ENCODE measurements at places on chromosomes 13 and 19.

GRCh38 chr19:13058951-13059660, 43.6 kb downstream of the LYL1 start:
- DNase-seq = no peak

- DNase-seq = no peak
These were observed 47.2 kb downstream of the MYH14 start for GRCh38 chr19:50250450-50251136.

DNA sequence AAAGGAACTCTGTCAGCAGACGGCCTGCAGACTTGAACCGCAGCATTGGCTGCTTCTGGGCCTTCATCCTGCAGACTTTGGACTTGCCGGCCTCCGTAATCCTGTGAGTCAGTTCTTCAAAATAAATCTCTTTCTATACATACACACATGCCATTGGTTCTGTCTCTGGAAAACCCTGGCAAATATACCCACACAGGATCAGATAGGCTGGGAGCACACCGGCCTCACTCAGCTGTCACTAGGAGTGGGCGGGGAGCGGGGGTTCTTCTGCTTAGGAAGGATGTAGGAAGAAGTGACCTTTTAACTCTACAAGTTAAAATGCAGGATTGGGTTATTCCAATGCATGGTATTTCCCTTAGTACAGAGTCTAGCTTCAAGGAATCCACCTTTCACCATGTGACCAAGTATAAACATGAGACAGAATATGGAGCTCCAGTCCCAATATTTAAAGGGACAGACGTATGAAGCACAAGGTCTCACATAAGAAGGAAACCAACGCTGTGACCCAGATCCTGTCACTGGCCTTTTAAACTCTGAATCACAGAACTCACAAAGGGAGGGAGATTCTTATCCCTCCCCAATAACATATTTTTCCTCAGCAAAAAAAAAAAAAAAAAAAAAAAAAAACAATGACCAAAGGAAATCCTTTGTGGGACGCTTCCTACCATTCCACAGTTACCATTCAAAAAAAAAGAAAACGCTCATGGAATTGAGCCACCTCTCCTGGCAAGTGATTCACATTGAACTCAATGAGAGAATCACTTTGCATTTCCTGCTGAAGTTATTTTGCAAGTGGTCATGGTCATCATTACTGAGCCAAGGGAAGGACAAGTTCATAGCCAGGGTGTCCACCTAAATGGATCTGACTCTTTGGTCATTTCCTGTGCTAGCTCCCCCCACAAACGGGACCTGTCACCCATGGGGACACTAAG, 352.9 kb downstream of the FOXO1 start:
- no peak for DNase-seq

- no peak for DNase-seq
These were observed 90.4 kb downstream of the STOML3 start for GRCh38 chr13:38900188-38900587.

- DNase-seq = no peak
These were observed 2.9 kb downstream of the CDC16 start for GRCh38 chr13:114237415-114238112.

- no peak for DNase-seq
These were observed 143.9 kb upstream of the IPO5 start for GRCh38 chr13:97809576-97809975.

GRCh38 chr13:108807841-108808240, 178.4 kb downstream of the MYO16 start:
- no peak for DNase-seq

DNA sequence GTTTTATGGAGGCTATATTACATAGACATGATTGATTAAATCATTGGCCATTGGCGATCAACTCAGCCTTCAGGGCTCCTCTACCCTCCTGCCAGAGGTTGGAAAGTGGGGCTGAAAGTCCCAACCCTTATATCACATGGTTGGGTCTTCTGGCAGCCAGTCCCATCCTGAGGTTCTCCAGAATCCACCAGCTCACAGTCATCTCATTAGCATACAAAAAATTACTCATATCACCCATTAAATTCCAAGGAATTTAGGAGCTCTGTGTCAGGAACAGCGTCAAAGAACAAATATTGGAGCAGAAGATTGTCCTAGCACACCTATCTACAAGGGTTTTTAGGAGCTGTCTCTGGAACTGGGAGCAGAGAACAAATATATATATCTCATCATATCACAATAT, 39.4 kb upstream of the FARP1 start:
- DNase-seq = no peak

GRCh38 chr13:98041081-98041820, 87.8 kb downstream of the IPO5 start:
- no peak for DNase-seq

DNA sequence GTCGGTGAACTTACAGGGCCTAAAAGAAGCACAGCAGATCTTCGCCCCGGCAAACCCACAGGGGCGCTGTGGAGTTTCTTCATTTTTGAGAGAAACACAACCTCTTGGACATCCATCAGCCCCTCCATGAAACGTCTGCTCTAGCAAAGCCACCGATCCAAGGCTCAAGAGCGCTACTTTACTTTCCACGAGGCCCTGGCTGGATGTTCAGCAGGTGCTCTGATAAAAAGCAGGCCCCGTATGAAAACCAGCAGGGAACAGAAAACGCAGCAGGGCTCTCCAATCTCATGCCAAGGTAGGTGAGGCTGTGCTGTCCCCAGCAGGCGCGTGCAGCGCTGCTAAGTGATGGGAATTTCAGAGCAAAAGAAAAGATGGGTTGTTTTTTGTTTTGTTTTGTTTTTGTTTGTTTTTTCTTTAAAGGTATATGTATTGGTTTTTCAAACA, 86.7 kb downstream of the IRS2 start:
- DNase-seq = no peak

- DNase-seq = no peak
These were observed 111.6 kb upstream of the OBI1 start for GRCh38 chr13:78770601-78771000.

GRCh38 chr13:48667136-48667535, 13.4 kb downstream of the CYSLTR2 start:
- no peak for DNase-seq

DNA sequence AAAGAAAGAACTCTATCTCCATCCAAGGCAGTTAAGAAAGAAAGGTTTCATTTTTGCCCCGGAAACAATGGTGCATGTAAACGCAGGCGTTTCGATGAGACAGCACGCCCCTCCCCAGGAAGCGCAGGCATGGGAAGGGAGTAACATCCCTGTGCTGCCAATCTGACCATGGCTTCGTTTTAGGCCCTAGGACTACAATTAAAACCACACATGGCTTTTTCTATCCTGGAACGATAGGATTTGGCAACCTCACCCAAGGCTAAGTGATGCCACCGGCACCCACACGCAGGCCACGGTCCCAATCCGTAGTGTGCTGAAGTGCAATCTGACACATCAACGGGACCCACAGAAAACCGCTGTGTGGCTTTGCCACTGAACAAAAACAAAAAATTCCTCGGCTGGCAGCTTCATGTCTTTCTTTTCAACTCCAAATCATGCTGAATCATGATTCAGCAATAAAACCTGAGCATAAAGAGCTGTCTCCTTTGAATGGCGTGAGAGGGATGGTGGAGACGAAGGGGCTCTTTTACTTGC, 24.2 kb downstream of the RANBP3 start:
- DNase-seq = peak; percentile 56

- DNase-seq = no peak
These were observed 420.5 kb downstream of the FGF9 start for GRCh38 chr13:22091222-22091970.

GRCh38 chr19:48568345-48568886, 16.4 kb downstream of the SULT2B1 start:
- DNase-seq = no peak

DNA sequence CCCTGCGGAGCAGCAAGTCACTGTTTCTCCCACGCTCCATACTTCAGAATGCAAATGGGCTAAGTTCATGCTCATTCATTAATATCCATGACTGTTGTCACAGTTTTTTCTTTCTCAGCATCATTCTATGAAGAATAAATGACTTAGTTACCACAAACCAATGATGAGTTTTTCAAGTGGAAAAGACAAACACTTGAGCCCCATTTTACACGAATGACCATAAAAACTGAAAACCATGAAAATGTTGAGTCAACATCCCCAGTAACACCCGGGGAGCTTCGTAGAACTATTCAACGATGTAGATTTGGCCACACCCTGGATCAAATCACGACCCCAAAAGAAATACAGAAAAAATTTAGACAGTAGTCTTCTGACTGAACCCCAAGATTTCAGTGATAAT, 99.8 kb upstream of the GJB6 start:
- DNase-seq = no peak

DNA sequence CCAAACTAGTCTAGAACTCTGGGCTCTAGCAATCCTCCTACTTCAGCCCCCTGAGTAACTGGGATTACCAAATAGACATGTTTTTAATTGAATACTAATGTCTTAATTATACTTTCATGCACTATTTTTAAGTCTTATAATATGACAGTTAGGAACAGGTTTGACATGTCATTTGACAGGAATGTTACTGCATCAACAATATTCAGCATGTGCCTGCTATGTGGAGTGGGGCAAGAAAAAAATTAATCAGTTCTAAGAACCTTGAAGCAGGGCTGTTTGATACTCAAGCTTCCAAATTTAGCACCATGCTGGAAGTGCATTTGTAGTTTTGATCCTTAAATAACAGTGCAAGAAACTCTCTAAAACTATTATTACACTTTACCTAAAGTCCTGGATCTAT, 265.3 kb downstream of the MZT1 start:
- DNase-seq = no peak

GRCh38 chr19:17235971-17236777, 9.5 kb downstream of the NR2F6 start:
- peak; percentile 51 for DNase-seq
